HS-5 (cell line): ENCODE measurements at places on chromosomes 5 and 9.

DNA sequence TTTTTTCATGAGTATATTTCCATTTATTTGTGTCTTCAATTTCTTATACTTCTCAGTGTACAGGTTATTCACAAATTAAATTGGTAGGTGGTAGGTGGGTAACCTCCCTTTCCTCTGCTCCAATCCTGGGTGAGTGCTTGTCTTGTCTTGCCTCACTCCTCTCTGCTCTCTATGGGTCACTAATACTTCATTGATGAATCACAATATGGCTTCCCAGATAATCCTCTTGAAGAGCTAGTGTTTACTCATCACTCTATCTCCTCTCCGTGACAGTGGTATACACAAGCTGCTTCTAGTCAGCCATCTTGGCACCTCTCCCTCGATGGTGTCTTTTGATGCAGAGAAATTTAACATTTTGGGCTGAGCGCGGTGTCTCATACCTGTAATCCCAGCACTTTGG is 331.8 kb upstream of the NMUR2 start:
- no peak for DNase-seq

GRCh38 chr9:121206516-121207370 is 5.1 kb upstream of the RAB14 start:
- DNase-seq: no peak

DNA sequence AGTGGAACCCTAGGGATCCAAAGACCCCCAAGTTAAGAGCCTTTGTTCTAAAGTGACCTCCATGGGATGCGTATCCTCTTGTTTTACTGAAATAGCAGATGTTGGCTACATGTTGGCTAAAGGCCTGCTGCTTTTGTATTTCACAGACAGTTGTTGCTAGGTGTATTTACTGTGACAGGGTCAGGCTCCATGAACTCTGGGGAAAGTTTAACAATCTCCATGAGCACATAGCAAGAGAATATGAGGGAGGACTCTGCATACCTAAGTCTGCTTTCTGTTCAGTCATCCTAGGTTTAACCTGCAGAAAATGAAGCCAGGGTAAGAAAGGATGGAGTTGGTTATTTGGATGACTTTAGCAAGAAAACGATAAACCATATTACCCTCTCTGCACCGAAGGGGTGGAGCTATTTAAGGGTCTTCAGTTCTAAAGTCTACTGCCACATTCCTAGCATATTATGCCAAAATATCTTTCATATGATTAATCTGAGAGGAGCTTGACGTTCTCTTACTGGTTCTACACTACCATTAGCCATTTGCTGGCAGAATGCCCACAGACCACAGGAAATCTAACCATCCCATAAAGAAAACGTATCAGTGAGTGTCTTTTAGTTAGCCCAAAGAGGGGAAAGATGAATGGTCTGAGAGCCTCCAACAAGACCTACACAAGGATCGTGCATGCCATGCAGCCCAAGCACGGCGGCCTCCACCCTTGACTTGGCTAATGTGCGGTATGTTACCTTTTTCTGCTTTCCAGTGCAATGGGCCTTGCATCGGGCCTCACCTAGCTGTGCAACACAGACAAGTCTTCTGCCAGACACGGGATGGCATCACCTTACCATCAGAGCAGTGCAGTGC is 127.8 kb downstream of the SAXO1 start:
- peak; percentile 80 for DNase-seq

GRCh38 chr5:101390151-101390908 is 487.2 kb upstream of the ST8SIA4 start:
- DNase-seq: peak; percentile 35

GRCh38 chr5:151326266-151326665 is 21.1 kb downstream of the SLC36A2 start:
- DNase-seq: no peak

- DNase-seq: no peak
Measured at GRCh38 chr9:127214421-127215267, 49.9 kb upstream of the GARNL3 start.

DNA sequence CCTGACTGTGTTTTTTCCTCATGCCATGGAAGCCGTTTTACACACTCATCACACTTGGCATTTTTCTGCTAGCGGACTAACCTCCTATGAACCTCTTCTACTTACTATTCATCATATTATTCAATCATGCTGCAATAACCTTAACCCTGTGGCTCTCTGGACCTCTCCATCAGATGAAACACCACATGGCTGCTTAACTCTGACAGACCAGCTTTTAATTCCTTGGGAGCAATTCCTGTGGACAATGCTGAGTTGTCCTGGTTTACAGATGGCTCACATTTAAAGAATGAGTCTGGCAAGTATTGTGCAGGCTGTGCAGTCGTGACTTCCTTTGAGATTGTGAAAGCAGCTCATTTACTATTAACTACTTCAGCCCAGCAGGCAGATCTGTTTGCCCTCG is 9.0 kb downstream of the OR1J1 start:
- DNase-seq: peak; percentile 86

GRCh38 chr5:64003966-64004365 is 41.7 kb upstream of the HTR1A start:
- no peak for DNase-seq

- no peak for DNase-seq
Measured at GRCh38 chr9:126621919-126622735, 8.4 kb downstream of the LMX1B start.

GRCh38 chr9:136728548-136729123 is 14.1 kb downstream of the LCN10 start:
- DNase-seq: no peak

DNA sequence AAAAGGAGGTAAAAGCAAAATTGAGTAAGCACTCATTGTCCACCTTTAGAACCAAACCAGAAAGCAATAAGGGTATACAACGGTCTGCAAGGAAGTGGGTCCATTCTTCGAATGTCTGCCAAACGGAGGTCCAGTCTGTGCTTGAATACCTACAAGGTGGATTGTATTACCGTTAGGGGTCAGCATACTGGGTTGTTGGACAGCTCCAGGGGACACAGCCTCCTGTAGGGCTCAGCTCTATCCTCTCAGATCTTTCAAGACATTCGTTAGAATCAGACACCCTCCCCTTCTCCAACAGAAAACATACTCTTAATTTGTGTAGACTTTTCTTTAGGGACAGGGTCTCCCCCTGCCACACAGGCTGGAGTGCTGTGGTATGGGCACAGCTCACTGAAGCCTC is 5.5 kb downstream of the ASTN2 start:
- DNase-seq: no peak

DNA sequence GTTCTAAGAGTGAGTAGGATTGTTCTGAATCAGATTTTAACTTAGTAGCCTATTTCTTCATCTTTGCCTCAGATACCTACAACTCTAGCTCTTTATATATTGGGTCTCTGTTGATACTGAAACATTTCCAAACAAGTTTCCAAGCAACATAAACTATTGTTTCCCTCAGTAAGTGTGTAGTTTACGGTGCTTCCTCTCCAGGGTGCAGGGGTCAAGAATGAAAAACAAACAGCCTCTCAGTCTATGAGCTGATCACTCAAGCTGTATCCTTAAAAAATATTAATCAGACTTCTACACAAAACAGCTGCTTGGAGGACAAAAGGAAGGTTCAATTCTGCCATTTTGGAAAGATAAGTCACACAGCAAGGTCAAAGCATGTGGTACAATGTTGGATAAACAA is 75.0 kb downstream of the ADAMTS12 start:
- no peak for DNase-seq

DNA sequence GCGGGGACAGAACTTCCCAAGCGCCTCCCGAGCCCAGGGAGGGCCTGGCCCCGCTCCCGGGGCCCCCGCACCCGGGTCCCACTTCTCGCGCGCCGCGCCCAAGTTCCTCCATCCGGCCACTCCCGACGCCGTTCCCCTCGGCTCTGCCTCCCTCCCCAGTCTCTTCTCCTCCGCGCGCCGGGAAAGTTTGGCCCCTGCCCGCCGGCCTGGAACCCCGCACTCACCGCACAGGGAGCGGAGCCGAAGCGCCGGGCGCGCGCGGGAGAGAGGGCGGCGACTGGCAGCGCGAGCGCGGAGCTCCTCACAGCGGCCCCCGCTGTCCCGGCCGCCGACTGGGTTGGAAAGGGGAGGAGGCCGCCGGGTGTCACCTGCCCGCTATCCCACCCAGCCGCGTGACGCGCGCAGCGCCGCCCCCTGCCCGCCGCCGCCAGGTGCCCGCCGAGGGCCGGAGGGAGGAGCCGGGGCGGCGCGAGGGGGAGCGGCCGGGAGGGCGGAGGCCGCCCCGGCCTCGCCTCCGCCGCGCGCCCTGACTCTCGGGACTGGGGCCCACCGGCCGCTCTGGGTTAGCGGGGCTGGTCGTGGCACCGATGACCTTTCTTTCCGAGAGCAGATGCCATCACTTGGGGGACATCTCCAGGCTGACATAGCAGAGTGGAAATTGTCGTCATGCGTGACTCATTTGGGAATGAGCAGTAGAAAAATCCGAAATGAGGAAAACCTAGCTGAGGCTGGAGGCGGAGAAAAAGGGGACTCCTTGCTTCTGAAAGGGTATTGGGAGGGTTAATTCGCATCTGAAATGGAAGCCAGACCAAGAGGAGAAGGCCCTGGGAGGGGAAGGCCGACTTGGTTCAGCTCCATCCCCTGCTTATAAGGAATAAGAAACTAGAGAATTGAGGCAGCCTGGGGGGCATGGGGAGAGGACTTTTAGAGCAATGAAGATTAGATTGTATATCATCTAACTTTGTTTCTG is at the start of gene ELOVL7:
TSS of gene ELOVL7 (minus strand) at position 334 of the 970 bp plus-strand sequence. CDS start 56,872 bp downstream, outside the sequence.
- DNase-seq: peak; percentile 28

GRCh38 chr9:11742471-11742870 is 950.7 kb upstream of the TYRP1 start:
- no peak for DNase-seq

GRCh38 chr5:150163547-150164059 is 3.0 kb upstream of the CDX1 start:
- no peak for DNase-seq

GRCh38 chr5:10682801-10683525 is 78.1 kb downstream of the DAP start:
- no peak for DNase-seq

DNA sequence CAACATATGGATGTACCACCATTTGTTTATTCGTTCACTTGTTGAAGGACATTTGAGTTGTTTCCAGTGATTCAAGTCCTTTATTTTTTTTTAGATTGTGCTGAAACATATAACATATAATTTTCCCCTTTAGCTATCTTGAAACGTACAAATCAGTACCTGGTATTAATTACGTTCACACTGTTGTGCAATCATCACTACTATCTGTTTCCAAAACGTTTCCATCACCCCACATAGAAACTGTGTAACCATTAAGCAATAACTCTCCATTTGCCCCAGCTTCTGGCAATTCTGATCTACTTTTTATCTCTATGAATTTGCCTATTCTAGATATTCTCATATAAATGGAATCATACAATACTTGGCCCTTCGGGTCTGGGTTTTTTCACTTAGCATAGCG is 116.0 kb downstream of the FGF1 start:
- DNase-seq: no peak

- no peak for DNase-seq
Measured at GRCh38 chr5:63928451-63928850, 33.8 kb downstream of the HTR1A start.

DNA sequence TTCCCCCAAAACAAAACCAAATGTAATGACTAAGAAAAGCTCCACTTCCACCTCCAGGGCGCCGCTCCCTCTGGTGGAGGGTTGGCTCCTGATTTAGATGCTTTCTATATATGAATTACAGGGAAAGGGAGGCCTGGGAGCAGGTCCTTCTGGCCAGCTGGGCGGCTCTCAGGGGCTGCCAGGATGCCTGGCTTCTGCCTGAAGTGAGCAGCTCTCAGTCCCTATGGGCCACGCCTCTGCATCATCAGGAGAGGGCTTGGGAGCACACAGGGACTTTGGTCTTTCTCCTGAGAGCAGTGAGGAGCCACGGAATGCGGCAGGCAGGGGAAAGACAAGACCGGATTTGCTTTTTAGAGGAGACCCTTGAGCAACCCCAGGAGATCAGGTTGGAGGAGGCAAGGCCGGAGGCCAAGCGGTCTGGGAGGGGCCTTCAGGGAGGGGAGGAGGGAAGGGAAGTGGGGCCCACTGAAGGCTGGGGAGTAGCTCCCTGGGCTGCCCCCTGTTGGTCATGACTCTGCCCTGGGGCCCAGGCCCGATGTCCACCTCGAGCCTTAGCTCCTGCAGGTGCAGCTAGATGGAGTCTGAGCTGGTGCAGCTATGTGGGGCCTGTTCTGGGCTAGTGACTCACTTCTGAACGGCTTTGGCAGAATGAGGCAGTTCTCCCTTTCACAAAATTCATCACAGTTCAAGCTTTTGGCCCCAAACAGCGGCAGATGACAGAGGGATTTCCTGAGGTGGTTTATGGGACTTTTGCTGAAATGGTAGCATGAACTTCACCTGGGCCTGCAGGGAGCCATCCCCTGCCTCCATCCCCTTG is 11.3 kb upstream of the GRHPR start:
- no peak for DNase-seq

GRCh38 chr5:129771058-129771838 is 23.4 kb downstream of the MINAR2 start:
- DNase-seq: peak; percentile 32

DNA sequence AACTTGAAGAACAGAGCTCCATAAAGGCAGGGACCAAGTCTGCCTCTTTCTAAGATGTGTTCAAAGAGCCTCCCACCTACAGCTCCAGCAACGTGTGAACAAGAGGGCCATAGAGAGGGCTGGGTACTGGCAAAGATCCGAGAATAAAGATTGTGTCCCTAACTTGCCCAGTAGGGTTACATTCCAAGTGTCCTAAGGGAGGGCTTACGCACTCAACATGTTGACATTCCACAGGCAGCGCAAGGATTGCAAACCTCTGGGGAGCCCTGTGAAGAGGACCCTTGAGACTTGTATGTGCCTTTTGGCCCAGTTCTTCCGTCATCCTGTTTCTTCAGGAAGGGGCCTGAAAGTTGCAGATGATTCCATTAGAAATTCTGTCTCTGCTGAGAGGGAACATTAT is 48.2 kb upstream of the ENTREP1 start:
- DNase-seq: no peak

DNA sequence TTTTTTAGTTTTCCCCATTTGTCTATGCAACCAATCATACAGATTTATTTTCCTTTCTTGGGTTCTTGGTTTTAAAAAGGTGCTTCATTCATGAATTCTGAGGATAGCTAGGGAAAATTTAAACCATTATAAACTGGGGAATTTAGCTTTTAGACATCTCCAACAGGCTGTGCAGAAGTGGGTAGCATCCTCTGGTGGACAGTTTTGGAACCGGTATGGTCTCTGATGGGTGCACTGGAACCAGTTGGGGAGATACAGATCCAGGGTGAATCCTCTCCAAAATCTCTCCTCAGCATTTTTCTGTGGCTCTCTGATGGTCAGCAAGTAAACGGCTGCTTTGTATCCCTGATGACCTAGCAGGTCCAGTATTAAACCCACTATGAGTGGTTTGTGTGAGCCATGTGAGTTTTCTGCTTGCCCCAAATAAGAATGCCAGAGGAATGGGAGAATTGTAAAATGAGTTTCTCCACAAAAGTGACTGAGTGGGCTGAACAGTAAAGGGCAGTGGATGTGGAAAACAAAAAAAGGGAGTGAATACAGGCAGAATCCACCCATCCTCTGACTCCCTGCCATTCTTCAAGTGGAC is 9.1 kb upstream of the DNAJC25 start:
- no peak for DNase-seq

GRCh38 chr5:55305345-55305744 is 2.1 kb downstream of the DHX29 start:
- no peak for DNase-seq
